ENCODE measurements at places on chromosomes 5 and 9. TPM values are rescaled to one million over a fixed set of nuclear protein-coding genes. Genes with fewer than 3 reads are reported as not detected.
A peak's percentile ranks its signal among the peaks of the same experiment; 100 is the strongest.

DNA sequence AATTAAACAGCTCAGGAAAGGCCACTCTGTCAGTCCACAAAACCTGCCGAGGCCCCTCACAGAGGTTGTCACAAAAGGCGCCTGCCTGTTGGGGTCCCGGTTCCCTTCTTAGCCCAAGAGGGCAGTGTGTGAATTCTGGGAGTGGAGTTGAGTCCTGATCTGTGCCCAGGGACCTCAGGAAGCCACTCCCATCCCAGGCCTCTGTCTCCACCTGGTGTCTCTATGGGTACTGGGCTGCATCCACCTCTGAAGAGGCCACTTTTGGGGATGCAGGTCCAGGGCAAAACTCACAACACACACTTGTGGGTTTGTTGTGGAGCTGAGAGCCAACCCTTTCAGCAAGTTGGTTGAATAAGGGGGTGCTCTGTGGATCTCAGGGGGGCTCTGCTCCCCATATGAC is 74.3 kb upstream of the STXBP1 start:
- H3K4me3 ChIP-seq, result no peak overlapping the region
- no peak for DNase-seq
- H3K27ac ChIP-seq, result peak overlapping the region; percentile 89
- H3K4me1 ChIP-seq, result peaks cover 69% of the 10 kb centered on the region
- H3K27me3 ChIP-seq, result no peaks in the 10 kb centered on the region

The VAV2 gene
- total RNA-seq, result 40.0 TPM

The SOHLH1 gene
- total RNA-seq, result not detected

The PRR16 gene
- 2.7 TPM for total RNA-seq

DNA sequence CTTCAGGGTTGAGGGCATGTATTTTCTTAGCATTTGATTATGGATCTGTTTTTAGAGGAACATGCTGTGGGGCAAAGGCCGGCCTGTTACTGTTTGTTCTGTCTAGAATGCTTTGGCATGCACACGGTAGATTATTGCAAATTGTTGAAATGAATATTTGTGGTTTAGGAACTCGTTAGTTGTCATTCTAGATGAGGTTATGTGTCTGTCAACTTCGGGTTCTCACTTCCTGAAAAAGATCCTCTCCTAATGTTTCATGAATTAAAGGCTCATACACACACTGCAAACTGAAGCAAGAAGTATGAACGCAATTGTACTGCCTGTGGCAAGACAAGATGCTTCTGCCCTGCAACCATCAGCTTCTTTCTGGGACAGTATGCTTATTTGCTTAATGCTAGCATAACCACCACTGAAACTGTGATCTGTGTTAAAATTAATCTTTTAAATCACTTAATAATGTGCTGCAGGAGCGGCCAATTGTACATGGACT is 99.6 kb downstream of the BASP1 start:
- H3K27me3 ChIP-seq, result no peaks in the 10 kb centered on the region
- H3K27ac ChIP-seq, result no peak overlapping the region
- no peaks in the 10 kb centered on the region for H3K36me3 ChIP-seq

GRCh38 chr5:36875790-36876298 is 725 bp upstream of the NIPBL start:
- DNase-seq, result peak; percentile 86
- peaks cover 18% of the 10 kb centered on the region for H3K4me1 ChIP-seq
- no peaks in the 10 kb centered on the region for H3K27me3 ChIP-seq
- no peaks in the 10 kb centered on the region for H3K36me3 ChIP-seq

DNA sequence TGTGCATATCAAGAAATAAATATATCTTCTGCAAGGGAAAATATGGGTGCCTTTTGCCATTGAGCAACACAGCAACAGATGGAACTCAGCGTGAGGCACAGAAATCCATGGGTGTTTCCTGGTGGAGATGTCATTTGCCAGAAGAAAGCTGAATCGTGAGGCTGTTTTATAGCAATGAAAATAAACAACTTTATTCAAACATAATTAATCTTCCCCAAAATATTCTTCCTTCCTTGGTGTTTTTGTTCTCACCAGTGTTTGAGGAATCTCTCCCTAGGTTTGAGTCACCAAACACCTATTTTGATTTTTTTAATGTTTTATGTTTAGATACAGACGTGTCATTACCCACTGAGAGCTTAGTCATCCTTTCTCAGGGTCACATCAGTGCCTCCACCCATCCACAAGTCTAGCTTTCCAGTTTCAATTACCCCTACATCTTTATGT is 65.8 kb upstream of the PAPPA start:
- no peaks in the 10 kb centered on the region for H3K4me1 ChIP-seq
- no peaks in the 10 kb centered on the region for H3K36me3 ChIP-seq
- H3K27me3 ChIP-seq, result no peaks in the 10 kb centered on the region
- H3K4me3 ChIP-seq, result no peak overlapping the region

- H3K27me3 ChIP-seq, result no peaks in the 10 kb centered on the region
- peaks cover 65% of the 10 kb centered on the region for H3K4me1 ChIP-seq
- no peak for DNase-seq
- no peak overlapping the region for H3K27ac ChIP-seq
- no peaks in the 10 kb centered on the region for H3K36me3 ChIP-seq
Measured at GRCh38 chr5:139296862-139297326, 3.4 kb downstream of the MATR3 start.

DNA sequence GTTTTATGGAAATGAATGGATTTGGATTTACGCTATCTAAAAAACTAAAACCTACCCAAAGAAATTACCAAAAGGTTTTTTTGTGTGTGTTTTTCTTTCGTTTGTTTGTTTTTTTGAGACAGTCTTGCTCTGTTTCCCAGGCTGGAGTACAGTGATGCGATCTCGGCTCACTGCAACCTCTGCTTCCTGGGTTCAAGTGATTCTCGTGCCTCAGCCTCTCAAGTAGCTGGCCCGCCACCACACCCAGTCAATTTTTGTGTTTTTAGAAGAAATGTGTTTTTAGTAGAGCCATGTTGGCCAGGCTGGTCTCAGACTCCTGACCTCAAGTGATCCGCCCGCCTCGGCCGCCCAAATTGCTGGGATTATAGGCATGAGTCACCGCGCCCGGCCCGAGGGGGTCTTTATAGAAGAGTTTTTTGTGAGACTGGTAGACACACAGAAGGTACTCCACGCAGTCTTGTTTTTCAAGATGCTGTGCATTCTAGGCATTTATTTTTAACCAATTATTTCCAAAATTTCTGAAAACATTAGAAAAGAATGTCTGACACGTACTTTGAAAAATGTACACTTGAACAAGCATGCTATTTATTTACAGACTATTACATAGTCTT is 75.7 kb downstream of the NR6A1 start:
- no peak overlapping the region for H3K27ac ChIP-seq
- DNase-seq, result no peak
- H3K4me1 ChIP-seq, result no peaks in the 10 kb centered on the region
- no peak overlapping the region for H3K4me3 ChIP-seq
- no peaks in the 10 kb centered on the region for H3K27me3 ChIP-seq
- no peaks in the 10 kb centered on the region for H3K36me3 ChIP-seq

GRCh38 chr5:151123897-151124751 is 33.5 kb downstream of the ANXA6 start:
- no peak overlapping the region for H3K27ac ChIP-seq

GRCh38 chr9:11874414-11874813 is 818.8 kb upstream of the TYRP1 start:
- H3K27ac ChIP-seq, result no peak overlapping the region
- DNase-seq, result no peak
- no peaks in the 10 kb centered on the region for H3K27me3 ChIP-seq

DNA sequence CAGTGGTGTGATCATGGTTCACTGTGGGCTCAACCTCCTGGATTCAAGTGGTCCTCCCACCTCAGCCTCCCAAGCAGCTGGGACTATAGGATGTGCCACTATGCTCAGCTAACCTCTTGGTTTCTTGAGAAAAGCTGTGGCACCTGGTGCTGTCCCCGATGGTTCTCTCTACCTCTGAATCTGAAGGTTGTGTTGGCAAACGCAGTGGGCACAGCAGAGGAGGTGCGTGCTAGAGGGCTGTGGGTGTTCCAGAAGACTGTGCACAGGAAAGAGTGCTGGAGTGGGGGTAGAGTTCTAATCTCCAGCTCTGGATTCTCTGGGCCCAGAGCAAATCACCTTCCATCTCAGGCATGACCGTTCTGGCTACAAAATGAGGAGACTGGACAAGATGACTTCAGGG is 12.5 kb downstream of the RGS3 start:
- no peaks in the 10 kb centered on the region for H3K36me3 ChIP-seq
- H3K27ac ChIP-seq, result no peak overlapping the region
- H3K27me3 ChIP-seq, result no peaks in the 10 kb centered on the region
- no peak overlapping the region for H3K4me3 ChIP-seq
- H3K4me1 ChIP-seq, result no peaks in the 10 kb centered on the region
- no peak for DNase-seq

GRCh38 chr5:127673117-127673800 is 24.4 kb downstream of the CTXN3 start:
- no peak for DNase-seq
- H3K4me1 ChIP-seq, result no peaks in the 10 kb centered on the region
- no peak overlapping the region for H3K4me3 ChIP-seq
- H3K27me3 ChIP-seq, result no peaks in the 10 kb centered on the region
- no peak overlapping the region for H3K27ac ChIP-seq
- no peaks in the 10 kb centered on the region for H3K36me3 ChIP-seq

- no peak overlapping the region for H3K4me3 ChIP-seq
- H3K27ac ChIP-seq, result no peak overlapping the region
- no peak for DNase-seq
- no peaks in the 10 kb centered on the region for H3K36me3 ChIP-seq
- H3K4me1 ChIP-seq, result no peaks in the 10 kb centered on the region
Measured at GRCh38 chr5:113054899-113055298, 78.3 kb downstream of the DCP2 start.

The PCDHB10 gene
- total RNA-seq, result 1.8 TPM

The LRRC19 gene
- total RNA-seq, result not detected

The QRFP gene
- total RNA-seq, result not detected

DNA sequence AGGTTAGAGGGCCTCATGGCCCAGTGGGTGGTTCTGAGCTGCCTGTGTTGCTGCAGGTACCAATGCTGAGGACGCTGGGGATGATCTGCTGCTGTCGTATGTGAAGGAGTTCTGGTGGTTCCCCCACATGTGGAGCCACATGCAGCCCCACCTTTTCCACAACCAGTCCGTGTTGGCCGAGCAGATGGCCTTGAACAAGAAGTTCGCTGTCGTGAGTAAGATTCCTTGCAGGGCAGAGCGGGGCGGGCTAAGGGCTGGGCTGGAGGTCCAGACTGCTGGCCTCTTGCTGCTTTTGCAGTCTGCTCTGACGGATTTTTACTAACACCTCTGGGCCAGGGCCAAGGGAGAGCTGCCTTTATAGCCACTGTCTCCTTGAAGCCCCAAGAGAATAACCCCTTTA is 26.9 kb downstream of the NDST1 start:
- peak overlapping the region; percentile 85 for H3K27ac ChIP-seq
- no peaks in the 10 kb centered on the region for H3K27me3 ChIP-seq
- no peak overlapping the region for H3K4me3 ChIP-seq
- H3K36me3 ChIP-seq, result no peaks in the 10 kb centered on the region
- peaks cover 49% of the 10 kb centered on the region for H3K4me1 ChIP-seq

DNA sequence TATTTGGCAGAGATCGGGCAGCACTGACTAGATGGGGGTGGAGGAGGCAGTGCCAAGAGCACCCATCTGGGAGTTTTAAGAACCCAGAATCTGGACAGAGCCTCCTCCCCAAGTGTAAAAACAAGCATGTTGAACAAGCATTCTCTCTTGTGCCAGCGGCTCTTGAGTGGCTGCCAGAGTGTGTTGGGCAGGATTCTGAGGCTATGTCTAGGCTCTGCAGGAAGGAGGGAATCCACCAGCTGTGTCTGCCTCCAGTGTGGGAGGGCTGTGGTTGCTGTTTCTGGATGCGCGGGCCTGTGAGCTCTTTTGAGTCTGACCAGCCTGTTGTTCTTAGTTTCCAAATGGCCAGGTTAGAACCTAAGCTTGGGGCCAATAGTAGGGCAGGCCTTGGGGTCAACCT is 39.8 kb downstream of the HMCN2 start:
- H3K27ac ChIP-seq, result no peak overlapping the region
- H3K27me3 ChIP-seq, result no peaks in the 10 kb centered on the region
- DNase-seq, result no peak
- no peak overlapping the region for H3K4me3 ChIP-seq

DNA sequence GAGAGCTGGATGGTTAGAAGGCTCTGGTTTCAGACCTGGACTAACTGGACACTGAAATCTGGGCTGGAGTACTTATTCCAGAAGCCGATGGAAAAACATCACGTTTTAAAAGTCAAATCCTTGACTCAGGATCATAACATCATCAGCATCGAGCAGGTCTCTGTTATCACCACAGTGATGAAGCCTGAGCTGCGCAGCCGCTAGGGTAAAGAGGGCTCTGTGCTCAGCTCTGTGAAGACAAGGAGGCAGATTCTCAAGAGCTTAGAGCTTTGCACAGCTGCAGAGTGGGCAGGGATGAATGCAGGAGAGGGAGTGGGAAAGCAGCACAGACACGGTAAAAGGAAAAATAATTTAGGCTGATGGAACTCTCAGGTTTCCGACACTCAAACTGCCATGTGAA is 208.8 kb upstream of the TAS2R1 start:
- no peak overlapping the region for H3K4me3 ChIP-seq
- no peaks in the 10 kb centered on the region for H3K27me3 ChIP-seq
- DNase-seq, result no peak
- no peak overlapping the region for H3K27ac ChIP-seq
- H3K36me3 ChIP-seq, result no peaks in the 10 kb centered on the region

- DNase-seq, result no peak
- H3K27me3 ChIP-seq, result no peaks in the 10 kb centered on the region
- H3K4me1 ChIP-seq, result no peaks in the 10 kb centered on the region
- no peaks in the 10 kb centered on the region for H3K36me3 ChIP-seq
- no peak overlapping the region for H3K27ac ChIP-seq
- H3K4me3 ChIP-seq, result no peak overlapping the region
Measured at GRCh38 chr5:64853777-64854176, 85.0 kb downstream of the CWC27 start.

GRCh38 chr5:149519601-149520000 is 31.6 kb downstream of the CSNK1A1 start:
- peaks cover 79% of the 10 kb centered on the region for H3K4me1 ChIP-seq
- no peak overlapping the region for H3K4me3 ChIP-seq
- peaks cover 16% of the 10 kb centered on the region for H3K36me3 ChIP-seq
- DNase-seq, result no peak
- peak overlapping the region; percentile 51 for H3K27ac ChIP-seq

The PAEP gene
- total RNA-seq, result not detected

DNA sequence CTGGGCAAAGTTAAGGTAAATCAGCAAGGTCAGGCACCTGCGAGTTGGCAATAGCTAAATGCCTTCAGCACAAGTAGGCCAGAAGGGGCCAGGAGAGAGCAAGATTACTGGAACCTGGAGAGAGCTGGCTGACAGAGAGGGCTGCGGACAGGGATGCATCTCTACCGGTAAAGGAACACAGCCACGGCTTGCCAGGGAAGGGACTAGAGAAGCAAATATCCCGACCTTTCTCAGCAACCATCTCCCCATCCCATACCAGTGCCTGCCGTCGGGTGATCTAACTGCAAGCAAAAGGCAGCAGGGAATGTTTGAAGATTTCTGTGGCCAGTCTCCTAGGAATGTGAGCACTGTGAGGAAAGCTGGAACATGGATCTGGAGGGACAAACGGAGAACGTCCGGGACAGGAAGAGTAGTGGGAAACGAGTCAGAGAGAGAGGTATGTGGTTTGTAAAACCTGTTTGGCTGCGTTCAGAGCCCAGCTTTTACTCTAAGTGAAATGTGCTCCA is 15.9 kb upstream of the ABLIM3 start:
- no peaks in the 10 kb centered on the region for H3K4me1 ChIP-seq
- H3K36me3 ChIP-seq, result no peaks in the 10 kb centered on the region
- H3K27ac ChIP-seq, result no peak overlapping the region
- no peak for DNase-seq
- H3K4me3 ChIP-seq, result no peak overlapping the region

The HTR1A gene
- total RNA-seq, result not detected

The PDGFRB gene
- total RNA-seq, result 98.7 TPM

The FREM1 gene
- total RNA-seq, result 11.1 TPM

The SEC16A gene
- 48.8 TPM for total RNA-seq

The KIF20A gene
- 2.1 TPM for total RNA-seq

Data from adrenal gland (tissue), 19 donors.